Stimulated activated naive CD4-positive, alpha-beta T cell treated with Interleukin-2 at 50 U/mL for 16 hours (primary cell): ENCODE measurements at places on chromosomes 12 and 14.

DNA sequence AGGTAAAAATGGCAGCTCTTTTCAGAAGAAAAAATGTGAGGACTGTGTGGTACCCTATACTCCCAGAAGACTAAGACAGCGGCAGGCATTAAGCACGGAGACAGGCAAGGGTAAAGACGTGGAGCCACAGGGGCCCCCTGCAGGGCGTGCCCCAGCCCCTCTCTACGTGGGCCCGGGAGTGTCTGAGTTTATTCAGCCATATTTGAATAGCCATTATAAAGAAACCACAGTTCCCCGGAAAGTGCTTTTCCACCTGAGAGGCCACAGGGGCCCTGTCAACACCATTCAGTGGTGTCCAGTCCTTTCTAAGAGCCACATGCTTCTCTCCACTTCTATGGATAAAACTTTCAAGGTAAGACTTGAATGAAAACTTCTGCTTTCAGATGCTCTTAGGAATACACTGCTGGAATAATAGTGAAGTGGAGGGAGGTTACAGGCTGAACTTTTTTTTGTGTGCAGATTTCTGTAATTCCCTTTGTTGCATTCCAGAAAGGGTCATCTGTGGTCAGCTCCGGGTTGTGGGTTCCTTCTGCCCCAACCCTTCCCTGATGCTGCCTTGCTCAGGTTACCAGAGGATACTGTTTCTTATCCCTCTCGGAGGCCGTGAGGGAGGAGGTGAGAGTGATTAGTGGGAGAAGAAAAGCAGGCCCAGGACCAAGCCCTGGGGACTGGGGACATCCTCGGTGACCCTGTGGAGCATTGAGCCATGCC, 58.4 kb downstream of the SLC25A47 start:
- no peak for DNase-seq

- no peak for DNase-seq
Observed at GRCh38 chr12:119245904-119246494, 67.3 kb downstream of the HSPB8 start.

DNA sequence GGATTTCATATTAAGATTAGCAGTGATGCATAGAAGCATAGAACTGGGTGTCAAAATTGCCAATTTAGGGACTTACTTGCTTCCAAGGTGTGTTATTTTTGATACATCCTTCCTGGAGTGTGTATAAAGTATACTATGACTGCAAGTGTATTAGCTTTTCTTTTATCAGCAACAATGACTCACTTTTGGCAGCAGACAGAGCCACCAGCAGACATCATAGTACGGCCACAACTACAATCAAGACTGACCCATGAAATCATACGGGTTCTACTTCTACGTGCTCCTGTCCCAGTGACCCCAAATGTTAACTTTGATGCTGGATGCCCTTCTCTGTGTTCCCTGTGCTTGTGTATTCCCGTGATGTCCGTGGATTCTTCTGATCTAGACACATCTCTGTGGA, 443.9 kb downstream of the TMEM132D start:
- DNase-seq, result no peak

GRCh38 chr12:25644979-25645378, 91.9 kb upstream of the LMNTD1 start:
- no peak for DNase-seq

DNA sequence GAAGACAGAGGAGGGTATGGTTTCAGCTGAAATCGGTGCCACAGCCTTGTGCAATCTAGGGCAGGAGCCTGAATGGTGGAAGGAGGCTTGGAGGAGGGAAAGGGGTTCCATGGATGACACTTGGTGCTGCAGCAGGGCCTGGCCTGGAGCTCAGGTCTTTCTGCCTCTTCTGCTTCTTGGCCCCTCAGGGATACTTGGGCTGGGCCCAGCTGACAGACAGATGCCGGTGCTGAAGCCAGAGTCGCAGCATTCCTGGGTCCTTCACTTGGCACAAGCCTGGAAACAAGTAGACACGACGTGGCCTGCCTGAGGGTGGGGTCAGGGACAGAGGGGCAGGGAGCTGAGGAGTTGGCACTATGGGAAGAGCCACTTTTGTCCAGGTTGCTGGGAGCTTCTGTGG, 4.4 kb upstream of the PLEKHD1 start:
- no peak for DNase-seq

- DNase-seq, result no peak
Observed at GRCh38 chr12:71222436-71222835, 64.6 kb upstream of the TSPAN8 start.

- no peak for DNase-seq
Observed at GRCh38 chr12:28035500-28035899, 63.0 kb upstream of the PTHLH start.

DNA sequence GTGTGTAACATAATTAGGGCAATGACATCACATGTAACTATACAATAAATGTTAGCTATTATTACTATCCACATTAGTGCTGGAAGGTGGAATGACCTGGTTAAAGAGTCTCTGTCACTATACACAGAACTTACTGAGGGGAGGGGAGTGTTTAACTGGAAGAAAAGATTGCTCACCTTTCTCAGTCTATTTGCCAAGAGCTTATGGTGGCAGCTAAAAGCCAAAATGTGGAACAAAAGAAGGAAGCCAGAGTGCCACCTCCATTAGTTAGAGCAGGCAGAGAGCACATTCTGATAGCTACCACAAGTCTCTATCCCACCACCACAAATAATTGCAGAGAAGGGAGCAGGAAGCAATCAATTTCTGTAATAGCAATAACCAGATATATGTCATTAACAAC, 124.4 kb downstream of the MED13L start:
- no peak for DNase-seq

DNA sequence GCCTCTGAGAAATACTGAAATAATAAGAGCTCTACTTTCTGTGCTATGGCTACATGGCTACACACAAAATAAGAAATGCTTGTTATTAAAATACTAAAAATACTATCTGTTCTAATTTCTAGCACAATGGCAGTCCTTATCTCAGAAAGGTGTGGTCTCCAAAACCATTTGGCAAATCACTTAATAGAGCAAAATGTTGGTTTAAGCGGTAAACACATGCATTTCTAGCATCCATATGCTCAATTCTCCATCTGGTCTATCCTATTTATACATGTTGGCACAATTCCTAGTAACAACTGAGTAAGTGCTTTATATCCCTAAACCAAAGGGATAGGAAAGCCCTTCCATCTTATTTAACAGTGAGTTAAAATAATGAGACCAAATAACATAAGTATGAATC, 107.0 kb downstream of the PAPLN start:
- no peak for DNase-seq

DNA sequence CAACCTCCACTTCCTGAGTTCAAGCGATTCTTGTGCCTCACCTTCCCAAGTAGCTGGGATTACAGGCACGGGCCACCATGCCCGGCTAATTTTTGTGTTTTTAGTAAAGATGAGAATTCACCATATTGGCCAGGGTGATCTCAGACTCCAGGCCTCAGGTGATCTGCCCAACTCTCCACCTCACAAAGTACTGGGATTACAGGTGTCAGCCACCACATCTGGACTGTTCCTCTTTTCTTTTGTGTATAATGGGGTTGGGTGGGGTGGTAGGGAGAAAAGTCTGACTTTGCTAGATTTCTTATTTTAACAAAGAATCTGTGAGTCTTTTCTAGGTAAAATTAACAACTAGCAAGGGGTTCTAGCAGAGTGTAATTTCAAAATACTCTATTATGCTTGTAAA, 92.7 kb upstream of the AMN1 start:
- no peak for DNase-seq

DNA sequence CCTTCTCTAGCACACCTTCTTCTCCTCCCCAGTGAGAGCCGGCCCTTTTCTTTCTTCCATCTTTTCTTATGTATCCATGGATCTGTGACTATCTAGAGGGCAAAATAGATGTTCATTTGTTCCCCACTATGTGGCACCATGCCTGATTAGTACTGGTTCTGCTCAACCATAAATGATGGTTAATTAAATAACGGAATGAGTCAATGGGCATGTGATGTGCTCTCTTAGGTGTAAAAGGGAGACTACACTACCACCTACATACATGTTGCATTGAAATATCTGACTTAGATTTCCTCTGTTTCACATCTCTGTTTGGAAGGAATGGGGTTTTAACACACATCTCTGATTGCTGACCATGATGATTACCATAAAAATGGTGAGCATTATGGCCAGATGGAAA, 116.5 kb downstream of the BTG1 start:
- no peak for DNase-seq

- no peak for DNase-seq
Observed at GRCh38 chr12:87094356-87094755, 838.2 kb upstream of the MGAT4C start.

- DNase-seq, result no peak
Observed at GRCh38 chr12:104000807-104001434, 35.2 kb downstream of the TDG start.

GRCh38 chr12:130177635-130178242, 15.5 kb downstream of the FZD10 start:
- no peak for DNase-seq

- no peak for DNase-seq
Observed at GRCh38 chr12:101086490-101087135, 123.4 kb downstream of the SLC5A8 start.

DNA sequence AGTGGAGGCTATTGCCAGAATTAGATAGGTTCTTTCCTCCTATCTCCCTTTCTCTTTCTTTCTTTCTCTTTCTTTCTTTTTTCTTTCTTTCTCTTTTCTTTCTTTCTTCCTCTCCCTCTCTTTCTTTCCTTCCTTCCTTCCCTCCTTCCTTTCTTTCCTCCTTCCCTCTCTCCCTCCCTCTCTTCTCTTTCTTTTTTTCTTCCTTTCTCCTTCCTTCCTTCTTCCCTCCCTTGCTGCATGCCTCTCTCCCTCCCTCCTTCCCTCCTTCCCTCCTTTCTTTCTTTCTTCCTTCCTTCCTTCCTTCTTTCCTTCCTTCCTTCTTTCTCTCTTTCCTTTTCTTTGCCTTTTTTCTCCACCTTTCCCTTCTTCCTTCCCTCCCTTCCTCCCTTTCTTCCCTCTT, 16.4 kb upstream of the MDGA2 start:
- DNase-seq, result no peak

- DNase-seq, result no peak
Observed at GRCh38 chr12:96743606-96744005, 163.5 kb upstream of the NEDD1 start.

- no peak for DNase-seq
Observed at GRCh38 chr14:67576216-67576955, 23.7 kb downstream of the PIGH start.

GRCh38 chr12:67705394-67706370, 57.1 kb downstream of the DYRK2 start:
- DNase-seq, result no peak

DNA sequence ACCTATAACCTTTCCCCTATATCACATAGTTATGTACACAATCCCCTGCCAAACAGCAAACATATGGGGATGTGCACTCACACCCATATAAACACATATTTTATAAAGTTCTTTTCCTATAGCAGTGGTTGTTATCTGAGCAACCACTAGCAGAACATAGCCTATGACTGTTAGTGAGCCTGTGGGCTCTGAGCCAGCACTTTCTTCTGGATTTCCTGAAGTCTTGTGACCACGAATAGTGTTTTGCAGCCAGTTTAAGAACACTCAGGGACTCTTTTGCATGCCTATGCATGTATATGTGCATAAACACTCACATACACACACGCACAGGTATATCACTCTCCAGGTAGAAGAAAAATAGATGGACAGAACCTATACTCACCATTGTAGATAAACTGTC, 17.1 kb downstream of the TESPA1 start:
- DNase-seq, result no peak

- DNase-seq, result no peak
Observed at GRCh38 chr14:79745046-79745445, 466.3 kb downstream of the DIO2 start.

- DNase-seq, result no peak
Observed at GRCh38 chr12:42987216-42987650, 397.7 kb upstream of the PRICKLE1 start.

DNA sequence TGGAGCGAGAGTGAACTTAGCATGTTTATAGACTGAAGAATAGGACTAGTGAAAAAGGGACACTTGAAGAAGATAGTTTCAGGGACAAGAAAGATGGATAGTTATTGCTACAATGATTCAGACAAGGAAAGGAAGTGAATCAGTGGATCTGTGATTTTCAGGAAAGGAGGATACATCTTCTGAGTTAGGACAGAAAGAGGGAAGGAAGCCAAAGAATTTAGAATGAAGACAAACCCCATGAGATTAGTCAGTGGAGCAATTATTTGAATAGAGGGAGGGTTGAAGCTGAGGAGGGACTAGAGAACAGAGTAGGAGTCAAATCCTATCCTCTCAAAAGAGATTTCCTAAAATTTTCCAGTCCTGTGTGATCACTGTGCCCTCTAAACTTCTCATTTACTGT, 282.7 kb downstream of the AKAP6 start:
- DNase-seq, result no peak

- DNase-seq, result no peak
Observed at GRCh38 chr12:91328451-91328850, 145.8 kb upstream of the DCN start.

- DNase-seq, result no peak
Observed at GRCh38 chr12:5388581-5389535, 43.0 kb upstream of the NTF3 start.
